ENCODE measurements at places on chromosomes 7 and 10.

- DNase-seq: no peak
These were observed 239.1 kb downstream of the KCNMA1 start for GRCh38 chr10:77398558-77398957.

DNA sequence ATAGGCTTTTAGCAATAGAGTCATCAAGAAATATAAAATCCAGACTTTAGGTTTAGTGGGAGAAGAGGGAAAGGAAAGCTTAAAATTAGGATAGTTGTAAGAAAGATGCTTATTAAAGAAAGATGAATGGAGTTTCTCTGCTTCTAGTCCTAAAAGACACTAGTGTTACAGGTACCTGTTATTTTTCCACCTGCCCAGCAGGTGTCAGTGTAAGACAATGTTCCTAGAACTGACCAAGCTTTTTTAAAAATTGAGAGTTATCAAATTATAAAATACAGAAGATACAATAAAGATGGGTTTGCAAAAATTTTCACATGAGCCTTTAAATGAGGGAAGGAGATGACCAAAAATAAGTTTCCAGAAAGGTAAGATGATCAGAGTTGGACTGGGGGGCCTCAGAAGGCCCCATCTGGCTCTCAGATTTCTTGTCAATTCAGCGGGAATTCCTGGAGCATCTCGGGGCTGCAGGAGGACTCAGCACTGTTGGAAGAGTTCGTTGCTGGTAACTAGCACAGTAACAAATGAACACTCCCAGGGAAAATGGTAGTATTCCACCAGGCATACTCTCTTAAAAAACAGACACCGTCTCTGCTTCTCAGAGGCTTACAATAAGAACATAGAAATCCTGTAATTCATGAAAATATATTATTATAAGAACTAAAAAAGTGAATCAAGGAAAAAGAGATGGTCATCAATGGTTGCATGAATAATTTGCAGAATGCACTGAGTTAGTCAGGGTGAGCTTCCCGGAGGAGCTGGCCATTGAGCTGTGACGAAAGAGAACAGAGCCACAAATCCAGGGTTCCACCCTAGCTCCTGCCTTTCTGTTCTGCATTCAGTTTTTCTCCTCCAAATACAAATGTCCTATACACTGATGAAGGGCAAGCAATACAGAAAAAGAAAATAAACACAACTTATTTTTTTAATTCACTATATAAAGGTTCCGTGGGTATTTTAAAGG, 71.8 kb upstream of the PIK3CG start:
- DNase-seq: no peak

GRCh38 chr10:46048152-46048551, 2.1 kb upstream of the MSMB start:
- DNase-seq: no peak

DNA sequence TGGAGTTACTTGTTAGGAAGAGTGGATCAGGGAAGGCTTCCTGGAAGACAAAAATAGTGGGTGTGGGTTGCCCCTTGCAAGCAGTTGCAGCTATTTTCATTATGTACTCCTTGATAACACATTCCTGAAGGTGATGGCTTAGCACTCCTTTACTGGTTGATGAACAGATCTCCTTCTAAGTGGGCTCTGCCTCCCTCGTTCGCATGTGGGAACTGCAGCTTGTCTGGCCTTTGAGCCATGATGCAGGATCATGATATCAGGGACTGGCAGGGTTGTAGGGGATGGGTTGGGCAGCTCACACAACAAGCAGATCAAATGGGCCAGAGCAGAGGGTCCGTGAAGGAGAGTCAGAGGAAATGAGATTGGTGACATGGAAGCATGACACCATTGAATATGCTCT, 28.8 kb upstream of the LRRC4 start:
- no peak for DNase-seq

- no peak for DNase-seq
These were observed 29.9 kb upstream of the DDX50 start for GRCh38 chr10:68871105-68871711.

GRCh38 chr10:15436696-15437095, 65.6 kb upstream of the FAM171A1 start:
- DNase-seq: no peak
